ENCODE measurements at places on chromosomes 3 and 15.

DNA sequence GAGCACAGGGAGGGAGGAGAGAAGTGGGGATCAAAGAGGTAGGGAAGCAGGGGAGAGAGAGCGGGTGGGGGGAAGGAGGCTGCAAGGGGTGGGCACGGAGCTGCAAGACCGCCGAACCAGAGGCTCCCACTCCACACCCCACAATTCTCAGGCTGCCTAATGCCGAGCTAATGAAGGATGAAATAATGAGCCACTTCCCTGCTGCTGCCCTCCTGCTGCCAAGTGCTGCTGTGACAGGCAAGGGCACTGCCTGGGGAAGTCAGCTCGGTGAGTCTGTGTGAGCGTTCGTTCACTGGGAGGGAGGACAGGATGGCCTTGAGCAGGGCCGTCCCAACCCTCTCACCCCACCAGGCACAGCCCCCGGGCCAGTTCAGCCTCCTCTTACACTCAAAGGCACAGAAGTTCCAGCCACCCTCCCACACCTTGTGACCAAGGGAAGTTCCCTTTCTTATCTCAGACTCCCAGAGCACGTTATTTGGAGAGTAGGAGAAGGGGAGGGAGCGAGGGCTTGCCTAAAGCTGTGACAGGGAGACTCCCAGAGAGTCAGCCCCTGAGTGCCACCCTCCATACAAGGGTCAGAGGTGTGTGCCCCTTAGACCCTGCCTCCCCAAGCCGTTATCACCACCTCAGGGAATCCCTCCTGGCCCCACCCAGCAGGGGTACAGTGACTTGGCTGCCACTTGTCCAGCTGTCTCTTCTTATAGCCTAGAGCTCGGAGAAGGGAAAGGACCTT is 12.4 kb downstream of the GLYCTK start:
- no peak for DNase-seq

DNA sequence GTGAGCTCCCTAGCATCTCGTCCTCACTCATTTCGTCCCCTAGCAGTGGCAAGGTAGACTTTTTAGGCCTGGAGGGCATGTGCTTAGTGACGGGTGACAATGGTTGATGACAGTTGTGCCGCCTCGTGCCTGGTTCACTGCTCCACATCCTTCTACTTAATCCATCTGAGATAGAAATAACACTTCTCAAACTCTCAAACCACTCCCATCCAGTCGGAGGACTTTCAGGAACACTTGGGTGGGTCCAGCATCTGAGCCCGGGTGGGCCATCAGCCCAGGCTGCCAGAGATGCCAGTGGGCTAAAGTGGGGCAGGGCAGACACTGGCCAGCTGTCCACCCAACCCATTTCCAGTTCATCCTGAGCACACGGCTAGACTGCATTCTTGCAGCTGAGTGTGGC is 79.7 kb upstream of the SMAD3 start:
- DNase-seq: no peak

DNA sequence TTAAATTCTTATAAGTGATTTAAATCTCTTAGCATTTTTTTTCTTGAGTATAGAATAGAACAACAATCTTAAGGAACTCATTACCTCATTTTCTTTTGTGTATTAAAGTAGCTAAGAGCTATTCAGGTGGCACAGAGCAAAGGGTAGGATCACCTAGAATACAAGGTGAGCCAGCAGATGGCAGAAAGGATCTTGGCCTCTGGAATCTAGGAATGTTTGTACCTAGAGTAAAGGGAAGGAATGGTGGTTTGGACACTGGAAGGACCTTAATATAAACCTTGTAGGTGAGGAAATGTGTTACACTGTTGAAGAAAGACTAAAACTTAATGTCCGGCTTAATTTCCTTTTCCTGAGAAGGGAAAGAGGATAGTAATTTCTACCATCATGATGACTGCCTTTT is 89.0 kb downstream of the GHSR start:
- no peak for DNase-seq

DNA sequence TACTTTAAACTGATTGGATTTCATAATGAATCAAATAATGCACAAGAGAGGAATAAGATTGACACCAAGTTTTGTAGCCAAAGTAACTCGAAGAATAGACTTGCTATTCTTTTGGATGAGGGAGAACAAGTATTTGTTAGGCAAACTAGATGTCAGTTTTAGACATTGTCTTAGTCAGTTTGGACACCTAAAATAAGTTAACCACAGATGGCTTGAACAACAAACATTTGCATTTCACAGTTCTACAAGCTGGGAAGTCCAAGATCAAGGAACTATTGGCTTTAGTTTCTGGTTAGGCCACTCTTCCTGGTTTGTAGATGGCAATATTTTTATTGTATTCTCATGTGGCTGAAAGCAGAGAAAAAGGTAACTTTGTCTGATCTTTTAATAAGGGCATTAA is 61.3 kb upstream of the OSTN start:
- DNase-seq: no peak

GRCh38 chr15:36361351-36361870 is 218.0 kb upstream of the CDIN1 start:
- DNase-seq: no peak

DNA sequence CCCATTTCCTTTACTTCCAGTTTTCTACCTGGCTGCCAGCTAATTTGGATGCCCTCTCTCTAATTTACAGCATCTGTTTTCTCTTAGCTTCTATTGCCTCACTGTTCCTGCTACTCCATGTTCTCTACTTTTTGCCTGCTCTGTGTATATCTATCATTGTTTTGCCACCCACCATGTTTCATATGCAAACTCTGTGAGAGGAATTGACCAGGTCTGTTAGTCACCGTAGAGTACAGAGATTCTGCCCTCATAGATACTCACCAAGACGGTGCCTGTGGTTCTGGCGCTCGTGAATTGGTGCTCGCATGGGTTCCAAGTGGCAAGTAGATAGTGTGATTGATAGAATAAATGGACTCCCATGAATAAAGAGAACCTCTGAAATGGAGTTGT is 288.8 kb downstream of the CNTN6 start:
- no peak for DNase-seq

DNA sequence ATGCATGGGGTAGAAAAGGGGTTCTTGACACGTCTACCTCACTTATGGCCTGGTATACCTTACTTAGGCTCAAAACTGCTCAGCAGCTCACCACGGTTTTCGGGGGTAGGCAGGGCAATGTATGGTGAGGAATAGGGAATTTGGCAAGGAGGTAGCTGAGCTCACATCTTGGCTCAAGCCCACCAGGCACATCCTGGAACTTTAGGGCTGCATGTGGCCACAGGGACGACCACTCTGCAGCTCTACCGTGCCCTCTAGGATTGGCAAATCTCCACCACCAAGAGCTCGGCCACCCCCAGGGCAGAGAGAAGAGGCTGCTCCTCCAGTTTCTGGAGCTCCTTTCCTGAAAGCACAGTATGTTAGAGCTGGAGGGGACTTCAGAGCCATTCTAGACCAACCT is 69.7 kb downstream of the MRPL46 start:
- no peak for DNase-seq

- DNase-seq: no peak
Measured at GRCh38 chr3:113794526-113794925, 44.1 kb upstream of the GRAMD1C start.

- no peak for DNase-seq
Measured at GRCh38 chr3:9902372-9903237, at the start of gene IL17RE. TSS of gene IL17RE (plus strand) at chr3:9902848. CDS start at chr3:9902933, 85 bp downstream.

DNA sequence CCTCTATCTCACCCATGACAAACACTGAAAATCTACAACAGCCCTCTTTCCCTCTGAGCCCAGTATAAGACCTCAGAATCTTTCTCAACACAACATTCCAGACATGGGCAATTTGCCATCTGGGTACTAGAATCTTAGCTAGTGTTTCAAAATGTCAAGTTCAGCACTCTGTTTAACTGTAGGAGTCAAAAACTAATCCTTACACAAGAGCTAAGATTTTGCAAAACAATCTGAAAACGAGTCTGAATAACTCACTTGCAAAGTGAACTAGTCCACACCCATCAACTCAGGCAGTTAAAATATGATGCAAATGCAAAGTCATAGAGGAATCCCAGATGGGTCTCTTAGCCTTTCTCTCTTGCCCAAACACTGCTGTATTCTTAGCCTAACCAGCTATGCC is 67.8 kb downstream of the GPR176 start:
- no peak for DNase-seq

DNA sequence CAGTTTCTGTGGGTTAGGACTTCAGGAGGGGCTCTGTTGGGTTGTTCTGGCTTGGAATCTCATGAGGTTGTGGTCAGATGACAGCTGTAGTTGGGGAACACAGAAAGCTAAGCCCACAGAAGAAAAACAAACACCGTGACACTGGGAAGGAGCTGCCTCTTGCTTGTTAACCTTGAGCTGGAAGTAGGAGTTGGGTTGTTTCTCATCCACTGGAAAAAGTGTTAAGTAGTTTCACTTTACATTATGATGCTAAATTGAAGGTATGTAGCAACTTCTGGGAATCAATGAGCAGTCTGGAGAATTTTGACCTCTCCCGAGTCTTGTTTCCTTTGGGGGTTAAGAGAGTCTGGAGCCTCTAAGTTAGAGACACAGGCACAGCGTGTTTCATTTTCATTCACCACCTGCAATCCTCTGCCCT is 20.4 kb downstream of the HACD3 start:
- no peak for DNase-seq

- no peak for DNase-seq
Measured at GRCh38 chr15:27741226-27741860, 357.8 kb downstream of the OCA2 start.

DNA sequence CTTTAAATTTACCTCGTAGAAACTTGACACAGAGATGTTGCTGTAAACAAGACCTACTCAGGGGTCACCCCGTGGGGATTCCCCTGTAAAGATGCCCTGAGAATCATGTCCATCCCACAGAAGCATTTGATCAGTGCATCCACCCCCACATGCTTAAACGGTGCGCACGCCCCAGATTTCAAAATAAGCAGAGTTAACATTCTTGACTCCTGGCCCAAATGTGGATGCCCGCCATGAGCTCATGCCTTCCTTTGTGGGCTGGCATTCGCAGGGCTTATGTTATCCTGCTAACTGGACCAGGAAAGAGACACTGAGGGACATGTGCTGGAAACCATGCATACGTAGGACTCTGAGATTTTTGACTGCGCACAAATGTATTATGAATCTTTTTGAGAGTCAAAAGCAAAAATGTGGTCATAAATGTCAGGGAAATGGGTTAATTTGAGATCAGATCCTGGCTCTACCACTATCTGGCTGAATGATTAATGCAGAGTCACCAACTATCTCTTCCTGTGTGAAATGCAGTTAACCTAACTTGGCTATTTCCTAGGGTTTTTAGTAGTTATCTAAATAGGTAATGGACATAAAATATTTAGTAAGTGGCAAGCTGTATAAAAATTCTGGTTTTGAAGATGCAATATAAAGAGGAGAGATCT is 9.1 kb upstream of the TP63 start:
- DNase-seq: no peak

DNA sequence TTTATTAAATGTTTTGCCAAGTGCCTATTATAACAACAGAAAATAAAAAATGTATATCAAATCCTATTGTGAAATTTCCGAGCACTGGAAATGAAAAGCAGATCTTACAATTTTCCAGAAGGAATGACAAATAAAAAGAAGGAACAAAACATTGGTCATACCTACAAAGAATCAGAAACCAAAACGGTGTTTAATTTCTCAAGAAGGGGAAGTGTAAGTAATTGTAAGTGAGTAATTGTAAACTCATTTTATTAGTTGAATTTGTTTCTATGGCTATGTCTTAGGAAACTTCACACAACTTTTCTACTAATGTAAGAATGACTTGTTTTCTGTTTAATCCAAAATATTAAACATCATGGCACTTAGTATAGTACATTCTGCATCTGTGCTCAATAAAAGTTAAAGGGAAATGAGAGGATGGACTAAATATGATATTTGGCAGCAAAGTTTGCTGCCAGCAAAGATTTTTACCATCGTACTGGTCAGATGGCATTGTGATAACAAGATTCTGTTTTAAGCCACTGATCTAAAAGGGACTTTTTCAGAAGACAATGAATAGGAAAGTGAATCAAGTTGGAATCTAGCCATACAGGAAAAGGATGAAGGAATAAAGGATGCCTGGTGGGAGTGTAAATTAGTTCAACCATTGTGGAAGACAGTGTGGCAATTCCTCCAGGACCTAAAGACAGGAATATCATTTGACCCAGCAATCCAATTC is 232.4 kb downstream of the NFKBIZ start:
- DNase-seq: no peak

DNA sequence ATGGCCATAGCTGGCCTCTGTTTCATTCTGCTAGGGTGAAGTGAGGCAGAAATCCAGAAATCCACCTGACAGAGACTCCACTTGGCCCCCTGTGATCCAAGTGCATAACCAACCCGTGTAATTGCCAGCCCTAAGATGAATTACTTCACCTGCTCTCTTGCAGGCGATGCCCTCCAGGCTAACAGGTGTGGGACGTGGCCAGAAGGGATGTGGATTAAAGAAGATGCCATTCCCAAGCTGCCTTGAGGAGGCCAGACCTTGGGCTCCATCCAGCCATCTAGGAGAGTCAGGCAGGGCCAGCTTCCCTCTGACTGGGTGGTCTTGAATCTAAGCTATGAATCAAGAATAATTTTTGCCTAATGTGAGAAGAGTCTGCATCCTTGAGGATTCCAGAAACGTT is 154.5 kb upstream of the BNIP2 start:
- no peak for DNase-seq

- DNase-seq: no peak
Measured at GRCh38 chr3:184731786-184732537, 20.1 kb upstream of the MAGEF1 start.

DNA sequence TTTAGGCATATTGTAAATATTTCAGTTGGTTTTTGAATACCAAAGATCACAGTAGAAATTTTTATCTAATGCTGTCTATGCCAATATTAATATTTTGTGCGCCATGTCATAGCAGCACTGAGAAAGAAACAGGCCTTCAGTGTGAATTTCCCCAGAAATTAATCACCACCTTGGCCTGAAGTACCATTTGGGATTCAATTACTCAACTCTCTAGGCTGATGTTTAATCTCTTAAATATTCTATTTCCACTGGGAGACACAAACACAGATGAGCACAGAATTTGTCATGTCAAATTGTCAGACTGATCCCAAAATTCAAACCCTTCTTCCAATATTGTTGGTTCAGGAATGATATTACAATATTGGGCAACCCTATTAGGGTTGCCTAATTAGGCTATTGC is 509.3 kb downstream of the ROBO1 start:
- no peak for DNase-seq

DNA sequence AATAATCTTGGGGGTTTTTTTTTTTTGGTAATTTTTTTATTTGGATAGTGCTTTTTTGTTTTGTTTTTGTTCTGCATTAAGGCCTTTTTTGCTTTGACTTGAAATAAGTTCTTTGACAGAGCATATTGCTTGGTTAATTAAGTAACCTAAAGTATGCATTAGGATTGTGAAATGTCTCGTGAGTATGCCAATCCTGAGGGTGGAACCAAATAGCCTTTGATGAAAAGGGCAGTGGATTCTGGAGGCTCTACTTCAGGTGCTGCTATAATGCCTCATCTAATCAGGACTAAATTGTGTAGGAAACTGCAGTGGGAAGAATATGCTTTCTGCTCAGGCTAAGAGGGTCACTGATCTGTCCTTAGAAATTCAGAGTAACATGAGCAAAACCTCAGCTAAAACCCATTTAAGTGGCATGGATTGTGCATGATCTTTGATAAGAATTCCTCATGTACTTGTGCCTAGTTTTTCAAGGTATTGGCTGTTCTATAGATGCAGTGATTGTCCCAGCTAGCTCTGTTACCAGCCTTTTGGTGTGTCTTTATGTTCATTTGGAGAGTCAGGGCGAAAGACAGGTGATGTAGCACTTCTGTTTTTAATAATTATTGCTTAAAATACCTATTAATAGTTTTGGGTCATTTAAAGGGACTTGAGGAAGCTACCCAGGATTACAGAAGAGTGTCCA is 15.4 kb downstream of the CDV3 start:
- DNase-seq: no peak

All from activated CD4-positive, alpha-beta T cell treated with anti-CD3 and anti-CD28 coated beads, Interleukin-2, amount 50 U/mL, for 1 hour (primary cell).